ENCODE measurements at places on chromosomes 5 and 9. TPM values are rescaled to one million over a fixed set of nuclear protein-coding genes. Genes with fewer than 3 reads are reported as not detected.

DNA sequence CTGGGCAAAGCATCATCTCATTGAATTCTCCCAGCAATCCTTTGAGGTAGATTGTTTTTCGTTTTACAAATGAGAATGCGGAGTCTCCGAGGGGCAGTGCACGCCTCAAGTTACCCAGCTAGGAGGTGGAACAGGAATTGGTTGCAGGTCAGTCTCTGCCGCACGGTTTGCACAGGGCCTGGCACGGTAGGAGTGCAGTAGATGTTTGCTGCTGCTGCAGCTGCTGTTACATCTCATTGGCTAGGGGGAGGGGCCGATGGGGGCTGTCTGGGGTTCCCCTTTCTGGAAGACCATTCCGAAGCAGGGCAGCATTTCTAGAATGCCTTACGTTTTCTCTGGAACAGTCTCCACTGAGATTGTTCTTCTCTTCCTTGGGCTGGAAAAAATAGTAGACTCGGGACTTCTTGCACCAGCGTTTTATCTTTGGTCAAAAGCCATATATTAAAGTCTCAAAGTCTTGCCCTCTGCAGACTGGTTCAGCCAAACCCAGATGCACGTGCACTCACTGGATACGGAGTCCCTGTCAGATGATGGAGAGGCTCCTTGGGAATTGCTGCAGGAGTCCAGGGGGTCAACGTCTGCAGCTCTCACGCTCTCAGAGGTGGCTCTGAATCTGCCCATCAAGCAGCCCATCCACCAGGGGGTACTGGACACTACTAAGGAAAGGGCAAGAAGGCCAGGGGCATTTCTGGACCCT, 1.2 kb downstream of the USP20 start:
- DNase-seq = no peak
- H3K4me1 ChIP-seq = peaks cover 12% of the 10 kb centered on the region

DNA sequence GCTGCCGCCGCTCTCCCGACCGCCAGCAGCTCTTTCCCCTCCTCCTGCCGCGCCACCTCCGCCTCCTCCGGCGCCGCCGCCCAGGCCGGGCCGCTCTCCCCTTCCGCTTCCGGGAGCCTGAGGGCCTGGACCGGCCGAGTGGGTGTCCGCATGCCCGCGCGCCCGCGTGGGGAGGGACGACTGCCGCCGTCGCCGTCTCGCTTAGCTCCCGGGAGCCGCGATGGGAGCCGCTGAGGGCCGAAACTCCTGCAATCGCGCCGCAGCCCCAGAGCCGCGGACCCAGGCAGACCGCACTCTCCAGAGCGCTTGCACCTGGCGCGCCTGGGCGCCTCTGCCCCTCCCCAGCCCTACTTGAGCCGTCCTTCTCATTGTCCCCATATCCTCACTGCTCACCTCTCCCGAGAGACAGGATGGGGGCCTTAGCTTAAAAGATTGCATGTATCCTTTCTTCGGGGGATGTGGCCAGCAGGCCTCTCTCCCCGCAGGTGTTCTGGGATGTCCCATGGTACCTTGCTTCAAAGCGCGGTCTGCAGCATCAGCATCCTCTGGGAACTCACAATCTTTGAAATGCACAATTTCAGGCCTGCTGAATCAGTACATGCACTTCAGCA, at the start of gene ZDHHC21:
TSS of gene ZDHHC21 (minus strand) at position 182 of the 611 bp plus-strand sequence. CDS start 19,092 bp downstream, outside the sequence.
- peak; percentile 77 for DNase-seq
- peaks cover 3% of the 10 kb centered on the region for H3K4me1 ChIP-seq
- H3K36me3 ChIP-seq = peaks cover 7% of the 10 kb centered on the region
- H3K4me3 ChIP-seq = peak within 1 kb of the TSS; percentile 57
- peak within 1 kb of the TSS; percentile 47 for H3K27ac ChIP-seq

- no peak for DNase-seq
- H3K27ac ChIP-seq = no peak overlapping the region
- H3K4me1 ChIP-seq = peaks cover 11% of the 10 kb centered on the region
Measured at GRCh38 chr9:83299571-83299970, 236.6 kb upstream of the RASEF start.

DNA sequence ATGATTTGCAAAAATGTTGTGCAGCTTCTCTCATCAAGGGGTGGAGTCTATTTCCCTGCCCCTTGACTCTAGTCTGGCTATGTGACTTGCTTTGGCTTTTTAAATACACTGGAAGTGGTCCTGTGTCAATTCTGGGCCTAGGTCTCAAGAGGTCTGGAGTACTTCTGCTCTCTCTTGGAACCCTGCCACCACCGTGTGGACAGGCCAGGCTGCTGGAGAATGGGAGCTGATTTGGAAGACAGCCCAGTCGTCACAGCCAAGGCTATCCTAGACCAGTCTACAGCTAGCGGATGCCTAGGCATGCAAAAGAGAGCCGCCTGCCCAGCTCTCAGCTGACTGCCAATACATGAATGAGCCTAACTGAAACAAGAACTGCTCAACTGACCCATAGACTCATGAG, 56.7 kb upstream of the CLINT1 start:
- no peaks in the 10 kb centered on the region for H3K36me3 ChIP-seq
- no peaks in the 10 kb centered on the region for H3K27me3 ChIP-seq
- DNase-seq = peak; percentile 94

DNA sequence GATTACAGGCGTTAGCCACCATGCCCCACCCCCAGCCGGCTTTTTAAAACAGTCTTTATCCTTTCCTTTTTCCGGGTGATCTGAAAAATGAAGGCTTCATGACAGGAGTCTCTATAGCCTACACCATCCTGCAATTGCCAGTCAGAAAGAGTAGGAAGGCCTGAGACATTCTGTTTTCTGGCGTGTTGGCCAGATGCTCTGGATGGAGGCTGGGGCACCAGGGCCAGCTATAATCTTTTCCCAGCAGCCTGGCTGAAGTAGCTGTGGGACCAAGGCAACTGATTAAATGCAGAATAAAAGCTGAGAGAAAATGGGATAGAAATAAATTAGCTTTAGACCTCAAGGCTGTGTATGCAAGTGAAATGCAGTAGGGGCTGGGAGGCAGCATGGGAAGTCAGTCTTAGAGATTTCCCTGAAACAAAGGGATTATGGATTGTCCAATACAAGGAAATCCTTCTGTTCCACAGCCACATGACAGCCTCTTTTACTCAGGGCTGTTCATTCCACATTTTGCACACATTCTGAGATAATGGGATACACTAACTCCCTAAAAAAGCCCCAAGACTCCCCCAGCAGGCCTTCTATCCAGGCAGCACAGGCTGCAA, 116.0 kb upstream of the LRRTM2 start:
- H3K36me3 ChIP-seq = no peaks in the 10 kb centered on the region
- no peak overlapping the region for H3K4me3 ChIP-seq
- H3K27me3 ChIP-seq = no peaks in the 10 kb centered on the region
- no peak for DNase-seq
- peaks cover 5% of the 10 kb centered on the region for H3K4me1 ChIP-seq
- H3K27ac ChIP-seq = no peak overlapping the region

DNA sequence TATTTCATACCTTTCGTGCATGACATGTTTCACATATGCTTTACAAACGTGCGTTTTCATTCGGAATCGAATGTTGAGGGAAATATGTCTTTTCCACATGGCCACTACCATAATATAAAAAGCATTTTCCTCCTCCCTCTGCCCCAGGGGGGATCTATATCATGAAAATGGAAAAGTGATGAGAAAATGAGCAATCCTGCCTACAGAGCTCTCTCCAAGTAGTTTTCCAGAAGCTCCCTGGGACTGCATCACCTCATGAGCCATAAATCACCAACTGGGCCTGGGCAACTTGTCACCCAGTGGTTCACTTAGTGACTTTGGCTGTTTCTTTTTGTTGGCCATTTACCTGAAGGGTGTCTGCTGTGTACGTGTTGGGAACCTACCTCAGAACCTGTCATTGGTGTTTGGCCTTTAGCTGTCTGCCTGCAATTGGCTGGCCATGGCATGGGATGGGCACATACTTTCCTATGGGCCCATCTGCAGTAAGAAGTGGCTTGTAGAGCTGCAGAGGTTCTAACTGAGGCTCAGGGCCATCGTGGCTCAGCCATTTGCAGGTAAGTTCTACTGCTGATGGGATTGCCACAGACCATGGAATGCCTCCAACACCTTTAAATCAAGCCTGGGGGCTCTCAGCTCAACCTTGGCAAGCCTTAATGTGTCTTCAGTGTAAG, 9.5 kb upstream of the TIFAB start:
- H3K27ac ChIP-seq = no peak overlapping the region
- no peaks in the 10 kb centered on the region for H3K36me3 ChIP-seq
- DNase-seq = peak; percentile 84
- H3K27me3 ChIP-seq = peaks cover 71% of the 10 kb centered on the region

DNA sequence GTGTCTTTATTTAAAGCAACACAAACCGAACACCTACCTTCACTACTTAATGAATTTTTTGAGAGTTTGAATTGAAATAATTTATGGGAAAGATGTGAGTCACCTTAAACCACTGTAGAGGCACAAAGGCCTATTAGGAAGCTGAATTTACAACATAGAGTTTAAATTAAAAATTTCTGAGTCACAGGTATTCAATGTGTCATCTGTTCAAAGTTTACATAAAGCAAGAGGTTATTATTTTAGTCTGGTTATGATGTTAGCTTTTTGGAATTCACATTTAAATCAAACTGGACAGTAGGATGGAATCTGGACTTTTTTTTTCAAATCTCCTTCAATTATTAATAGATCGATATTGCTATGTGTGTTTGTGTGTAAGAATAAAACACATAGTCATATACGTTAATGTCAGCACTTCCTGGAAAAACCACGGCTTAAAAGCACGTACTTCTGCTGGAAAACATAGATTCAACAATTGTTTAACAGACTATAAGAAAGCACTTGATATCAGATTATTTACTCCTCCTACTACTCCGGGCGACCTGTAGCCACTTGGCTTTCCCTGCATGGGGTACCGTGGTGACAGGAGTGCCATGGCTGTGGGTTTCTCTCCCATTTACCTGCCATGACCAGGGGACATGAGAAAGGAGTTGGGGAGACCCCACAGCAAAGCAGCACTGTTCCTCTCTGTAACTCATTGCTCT, 638.6 kb downstream of the SEMA5A start:
- peaks cover 2% of the 10 kb centered on the region for H3K4me1 ChIP-seq
- H3K36me3 ChIP-seq = no peaks in the 10 kb centered on the region
- no peak overlapping the region for H3K27ac ChIP-seq

DNA sequence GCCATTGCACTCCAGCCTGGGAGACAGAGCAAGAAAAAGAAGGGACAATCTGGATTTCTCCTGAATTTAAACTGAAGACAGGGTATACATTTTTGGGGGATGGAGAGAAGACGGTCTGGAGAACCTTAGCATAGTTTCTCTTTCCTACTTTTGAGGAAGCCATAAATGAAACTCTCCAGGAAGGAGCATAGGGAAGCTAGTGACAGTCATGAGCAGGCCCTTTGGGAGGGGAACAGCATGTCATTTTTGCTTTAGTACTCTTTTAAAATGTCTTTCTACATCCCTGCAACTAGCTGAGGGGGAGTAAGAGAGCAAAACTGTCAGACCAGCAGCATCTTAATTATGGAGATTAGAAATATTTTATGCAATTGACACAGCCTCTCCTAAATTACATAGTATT, 8.2 kb upstream of the SLC44A1 start:
- no peak for DNase-seq
- no peaks in the 10 kb centered on the region for H3K36me3 ChIP-seq
- no peaks in the 10 kb centered on the region for H3K4me1 ChIP-seq

DNA sequence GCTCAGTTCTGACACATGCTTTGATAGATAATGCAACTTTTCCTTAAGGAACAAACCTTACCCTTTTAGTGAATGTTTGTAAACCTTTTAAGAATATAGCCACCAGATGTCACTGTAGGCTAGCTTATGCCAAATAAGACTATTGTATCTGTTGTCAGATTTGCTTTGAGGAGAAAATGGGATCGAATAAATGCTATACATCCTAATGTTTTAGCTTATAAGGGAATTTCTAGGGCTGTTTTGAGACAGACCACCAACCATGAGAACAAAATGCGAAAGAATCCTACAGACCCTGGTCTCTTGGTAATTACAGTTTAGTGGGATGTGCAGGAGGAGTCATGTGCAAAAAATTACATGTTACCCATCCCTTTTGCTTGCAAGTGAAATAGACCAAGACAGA, 127.6 kb upstream of the NMUR2 start:
- H3K27ac ChIP-seq = no peak overlapping the region
- H3K36me3 ChIP-seq = no peaks in the 10 kb centered on the region
- peak; percentile 76 for DNase-seq
- H3K4me1 ChIP-seq = no peaks in the 10 kb centered on the region
- no peak overlapping the region for H3K4me3 ChIP-seq

DNA sequence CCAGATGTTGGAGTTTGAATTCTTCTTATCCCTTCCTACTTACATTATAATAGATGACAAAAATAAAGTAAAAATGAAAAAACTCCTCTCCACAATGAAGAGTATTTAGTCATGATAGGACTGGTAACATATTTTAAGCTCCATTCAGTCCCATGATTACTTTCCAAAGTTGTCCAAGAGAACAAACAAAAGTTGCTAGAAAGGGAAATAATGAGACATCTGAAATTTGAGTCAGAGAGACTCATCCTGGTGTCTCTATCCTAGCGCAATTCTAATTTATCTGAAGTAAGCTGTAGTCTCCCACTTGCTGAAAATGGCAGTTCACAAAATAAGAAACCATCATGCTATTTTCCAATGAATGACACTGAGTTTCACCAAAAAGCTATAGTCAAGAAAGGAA, 152.2 kb downstream of the BNC2 start:
- no peaks in the 10 kb centered on the region for H3K27me3 ChIP-seq
- H3K4me3 ChIP-seq = no peak overlapping the region
- H3K4me1 ChIP-seq = peaks cover 3% of the 10 kb centered on the region
- no peak for DNase-seq

GRCh38 chr9:106897236-106897635, 34.3 kb downstream of the ZNF462 start:
- peak overlapping the region; percentile 56 for H3K27ac ChIP-seq
- DNase-seq = peak; percentile 86
- no peaks in the 10 kb centered on the region for H3K27me3 ChIP-seq
- no peak overlapping the region for H3K4me3 ChIP-seq

- no peak for DNase-seq
- H3K36me3 ChIP-seq = no peaks in the 10 kb centered on the region
- H3K27me3 ChIP-seq = no peaks in the 10 kb centered on the region
Measured at GRCh38 chr5:125413496-125414274, 667.2 kb upstream of the ZNF608 start.

GRCh38 chr9:26205261-26205660, 527.0 kb upstream of the TUSC1 start:
- no peaks in the 10 kb centered on the region for H3K4me1 ChIP-seq
- no peak overlapping the region for H3K4me3 ChIP-seq
- no peaks in the 10 kb centered on the region for H3K36me3 ChIP-seq

DNA sequence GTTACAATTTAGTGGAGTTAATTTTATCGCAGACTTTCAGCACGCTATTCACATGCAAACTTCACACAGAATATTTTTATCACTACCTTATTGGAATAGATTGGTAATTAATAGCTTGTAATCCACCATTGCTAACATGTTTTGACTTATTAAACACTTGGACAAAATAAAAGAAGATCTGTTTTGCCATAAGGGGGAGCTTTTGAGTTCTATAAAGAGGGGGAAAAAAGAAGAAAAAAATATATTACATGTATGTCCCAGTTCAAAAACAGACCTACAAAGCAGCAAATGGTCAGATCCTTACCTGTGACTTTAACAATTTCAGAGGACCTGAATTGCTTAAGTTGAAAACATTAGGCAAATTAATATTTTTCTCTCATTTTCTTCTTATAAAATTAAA, 1.2 kb upstream of the PAPPA start:
- peaks cover 20% of the 10 kb centered on the region for H3K4me1 ChIP-seq
- H3K4me3 ChIP-seq = no peak overlapping the region
- peak; percentile 55 for DNase-seq
- peaks cover 33% of the 10 kb centered on the region for H3K27me3 ChIP-seq

- H3K27me3 ChIP-seq = no peaks in the 10 kb centered on the region
- DNase-seq = no peak
- H3K27ac ChIP-seq = no peak overlapping the region
Measured at GRCh38 chr9:7055171-7055903, 297.6 kb downstream of the KDM4C start.

ZBED3 gene
- total RNA-seq = 3.2 TPM

SLC1A3 gene
- 19.5 TPM for total RNA-seq

DNAH5 gene
- 1.7 TPM for total RNA-seq

IL3 gene
- total RNA-seq = not detected

SAPCD2 gene
- total RNA-seq = 4.2 TPM

LCN9 gene
- not detected for total RNA-seq

CCL27 gene
- total RNA-seq = 0.31 TPM
